ENCODE measurements at places on chromosomes 5 and 9. TPM values are rescaled to one million over a fixed set of nuclear protein-coding genes. Genes with fewer than 3 reads are reported as not detected.

GARIN3 gene
- not detected for total RNA-seq

GPR151 gene
- total RNA-seq = not detected

LRRC19 gene
- not detected for total RNA-seq

STC2 gene
- 6.7 TPM for total RNA-seq

HAPLN1 gene
- total RNA-seq = not detected

SPATA31C1 gene
- total RNA-seq = not detected

DNAH5 gene
- total RNA-seq = not detected

PTCH1 gene
- total RNA-seq = 17.4 TPM

DNA sequence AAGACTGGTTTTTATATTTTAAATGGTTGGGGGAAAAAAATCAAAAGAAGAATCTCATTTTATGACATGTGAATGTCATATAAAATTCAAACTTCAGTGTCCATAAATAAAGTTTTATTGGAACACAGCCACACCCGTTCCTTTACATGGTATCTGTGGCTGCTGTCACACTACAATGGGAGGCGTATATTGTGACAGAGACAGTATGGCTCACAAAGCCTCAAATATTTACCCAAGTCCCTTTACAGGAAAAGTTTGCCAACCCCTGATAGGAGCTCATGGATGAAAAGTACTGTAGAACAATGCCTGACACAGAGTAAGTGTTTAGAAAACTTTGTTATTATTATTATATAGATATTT is 5.2 kb upstream of the DUSP1 start:
- no peaks in the 10 kb centered on the region for H3K36me3 ChIP-seq
- H3K27me3 ChIP-seq = no peaks in the 10 kb centered on the region
- no peak overlapping the region for H3K4me3 ChIP-seq
- DNase-seq = no peak

DNA sequence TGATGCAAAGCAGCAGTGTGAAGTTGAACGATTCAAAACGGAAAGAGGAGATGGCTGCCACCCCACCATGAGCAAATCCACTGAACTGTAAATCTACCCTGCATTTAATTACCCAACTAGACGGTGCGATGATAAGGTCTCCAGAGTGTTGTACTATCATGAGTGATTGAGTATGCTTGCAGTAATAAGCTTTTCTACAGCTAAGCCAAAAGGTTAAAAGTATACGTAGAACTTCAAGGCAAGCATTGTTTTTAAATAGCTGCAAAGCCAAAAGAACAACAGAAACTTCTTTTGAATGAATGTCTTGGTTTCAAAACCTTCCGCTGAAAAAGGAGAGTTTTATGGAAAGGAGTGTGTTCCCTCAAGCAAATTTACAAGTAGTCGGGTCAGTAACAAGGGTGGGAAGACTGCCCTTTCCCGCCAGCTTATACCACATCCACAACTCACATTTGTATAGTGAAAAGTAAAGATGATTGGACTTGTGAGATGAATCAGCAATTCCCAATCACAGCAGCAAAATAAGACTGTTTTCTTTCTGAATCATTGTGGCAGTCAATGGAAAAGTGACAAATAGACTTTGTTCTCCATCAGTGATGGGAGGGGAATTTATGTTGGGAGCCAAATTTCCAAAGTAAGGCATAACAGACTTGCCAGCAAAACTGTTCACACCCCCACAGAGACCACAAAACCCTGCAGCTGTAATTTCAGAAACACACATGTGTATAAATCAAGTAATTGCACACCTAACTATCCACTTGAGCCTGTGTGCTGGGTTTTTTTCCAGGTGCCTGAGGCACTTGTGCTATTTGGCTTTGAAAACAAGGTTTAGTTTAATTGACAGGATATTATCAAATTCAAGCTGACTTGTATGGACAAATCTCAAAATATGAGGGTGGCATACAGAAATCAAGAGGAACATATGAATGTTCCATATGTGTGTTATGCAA is 407.7 kb upstream of the GRAMD2B start:
- no peak overlapping the region for H3K27ac ChIP-seq
- H3K4me1 ChIP-seq = no peaks in the 10 kb centered on the region
- DNase-seq = no peak
- no peak overlapping the region for H3K4me3 ChIP-seq
- no peaks in the 10 kb centered on the region for H3K27me3 ChIP-seq
- no peaks in the 10 kb centered on the region for H3K36me3 ChIP-seq

DNA sequence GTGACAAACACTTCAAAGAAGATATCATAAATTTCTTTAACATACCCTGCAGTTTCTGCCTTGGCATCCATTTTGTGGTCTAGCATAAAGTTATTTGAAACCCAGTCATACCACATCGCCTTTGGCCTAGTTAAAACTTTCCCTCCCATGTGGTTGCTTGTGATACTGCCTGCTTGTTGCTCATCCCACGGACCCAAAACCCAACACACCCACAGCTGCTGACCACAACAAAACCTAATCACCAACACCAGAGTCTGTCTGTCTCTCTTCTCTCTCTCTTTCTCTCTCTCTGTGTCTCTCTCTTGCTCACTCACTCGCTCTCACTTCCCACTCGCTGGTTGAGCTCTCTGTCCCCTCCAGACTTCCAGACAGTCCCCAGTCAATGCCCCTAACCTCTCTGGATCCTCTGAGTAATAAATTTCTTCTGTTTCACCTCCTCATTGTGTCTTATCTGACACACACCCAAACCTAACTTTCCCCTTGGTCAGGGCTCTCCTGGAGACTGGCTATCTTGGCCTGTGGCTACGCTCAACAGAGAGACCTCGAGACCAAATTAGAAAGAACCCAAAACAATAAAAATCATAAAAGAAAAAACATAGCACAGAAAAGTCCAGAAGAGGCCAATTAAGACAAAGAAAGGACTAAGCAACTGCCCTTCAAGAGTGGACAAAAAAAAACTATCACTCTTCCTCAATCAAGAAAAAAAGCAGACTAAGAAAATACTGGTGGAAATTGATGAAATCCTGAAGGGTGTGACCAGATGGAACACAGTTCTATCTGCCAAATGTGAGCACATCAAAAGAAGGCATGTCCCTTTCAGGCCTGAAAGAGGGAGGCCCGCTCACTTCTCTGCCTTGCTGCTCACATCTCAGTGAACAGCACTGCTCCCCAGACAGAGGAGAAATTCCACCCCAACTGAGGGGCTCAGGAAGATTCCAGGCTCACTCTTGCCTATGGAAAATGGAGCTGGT is 41.5 kb downstream of the TTLL11 start:
- peak; percentile 47 for DNase-seq
- H3K27ac ChIP-seq = no peak overlapping the region

DNA sequence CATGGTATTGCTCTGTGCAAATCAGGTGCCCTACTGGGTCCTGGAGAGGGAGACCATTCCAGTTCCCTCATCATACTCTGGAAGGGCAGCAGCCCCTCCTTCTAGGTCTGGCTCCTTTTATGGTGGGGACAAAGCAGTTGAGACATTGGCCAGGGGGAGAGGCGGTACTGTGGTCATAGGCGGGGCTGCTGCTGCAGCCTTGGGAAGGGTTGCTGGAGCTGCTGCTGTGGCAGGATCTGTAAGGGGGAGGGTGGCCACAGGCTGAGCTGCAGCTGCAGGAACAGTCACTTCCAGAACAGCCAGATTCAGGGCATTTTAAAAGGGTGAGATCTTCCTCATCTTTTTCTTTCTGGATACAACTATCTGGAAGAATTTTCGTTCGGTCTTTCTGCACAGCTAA is 233.0 kb upstream of the SGCD start:
- H3K36me3 ChIP-seq = no peaks in the 10 kb centered on the region
- DNase-seq = no peak
- H3K4me1 ChIP-seq = no peaks in the 10 kb centered on the region

GRCh38 chr9:116059466-116059865 is 94.1 kb upstream of the PAPPA start:
- H3K4me3 ChIP-seq = no peak overlapping the region
- DNase-seq = no peak
- H3K27ac ChIP-seq = no peak overlapping the region

DNA sequence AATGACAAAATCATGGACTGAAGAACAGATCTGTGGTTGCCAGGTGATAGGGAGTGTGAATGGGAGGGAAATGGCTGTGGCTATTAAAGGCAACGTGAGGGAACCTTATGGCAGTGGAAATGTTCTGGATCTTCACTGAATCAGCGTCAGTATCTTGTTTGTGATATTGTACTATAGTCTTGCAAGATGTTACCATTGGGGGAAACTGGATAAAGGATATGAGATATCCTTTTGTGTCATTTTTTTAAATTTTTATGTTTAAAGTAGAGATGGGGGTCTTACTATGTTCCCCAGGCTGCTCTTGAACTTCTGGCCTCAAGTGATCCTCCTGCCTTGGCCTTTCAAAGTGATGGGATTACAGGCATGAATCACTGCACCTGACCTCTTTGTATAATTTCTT is 95.5 kb downstream of the RPS23 start:
- no peak overlapping the region for H3K27ac ChIP-seq
- peaks cover 14% of the 10 kb centered on the region for H3K36me3 ChIP-seq
- H3K4me1 ChIP-seq = peaks cover 14% of the 10 kb centered on the region

DNA sequence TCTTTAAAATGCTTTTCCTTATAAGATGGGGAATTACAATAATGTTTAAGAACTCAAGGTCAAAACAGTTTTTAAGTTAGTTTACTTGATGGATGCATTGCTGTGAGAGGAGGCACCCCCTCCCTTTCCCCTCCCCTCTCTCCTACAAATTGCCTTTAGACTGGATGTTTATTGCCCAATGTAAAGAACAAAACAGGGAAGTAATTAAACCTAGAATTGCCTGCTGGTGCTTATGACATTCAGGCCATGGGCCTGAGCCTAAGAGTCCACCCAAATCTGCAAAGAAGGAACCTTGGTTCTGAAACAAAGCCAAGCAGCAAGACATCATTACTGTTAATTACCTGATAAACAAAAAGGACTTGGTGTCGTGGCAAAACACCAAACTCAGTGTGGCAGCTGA is 630.3 kb downstream of the ISL1 start:
- H3K36me3 ChIP-seq = no peaks in the 10 kb centered on the region
- no peak overlapping the region for H3K27ac ChIP-seq

GRCh38 chr5:72557167-72558045 is 50.2 kb upstream of the ZNF366 start:
- H3K36me3 ChIP-seq = no peaks in the 10 kb centered on the region
- no peak overlapping the region for H3K27ac ChIP-seq
- peaks cover 38% of the 10 kb centered on the region for H3K27me3 ChIP-seq
- peak overlapping the region; percentile 6 for H3K4me3 ChIP-seq
- H3K4me1 ChIP-seq = peaks cover 8% of the 10 kb centered on the region

DNA sequence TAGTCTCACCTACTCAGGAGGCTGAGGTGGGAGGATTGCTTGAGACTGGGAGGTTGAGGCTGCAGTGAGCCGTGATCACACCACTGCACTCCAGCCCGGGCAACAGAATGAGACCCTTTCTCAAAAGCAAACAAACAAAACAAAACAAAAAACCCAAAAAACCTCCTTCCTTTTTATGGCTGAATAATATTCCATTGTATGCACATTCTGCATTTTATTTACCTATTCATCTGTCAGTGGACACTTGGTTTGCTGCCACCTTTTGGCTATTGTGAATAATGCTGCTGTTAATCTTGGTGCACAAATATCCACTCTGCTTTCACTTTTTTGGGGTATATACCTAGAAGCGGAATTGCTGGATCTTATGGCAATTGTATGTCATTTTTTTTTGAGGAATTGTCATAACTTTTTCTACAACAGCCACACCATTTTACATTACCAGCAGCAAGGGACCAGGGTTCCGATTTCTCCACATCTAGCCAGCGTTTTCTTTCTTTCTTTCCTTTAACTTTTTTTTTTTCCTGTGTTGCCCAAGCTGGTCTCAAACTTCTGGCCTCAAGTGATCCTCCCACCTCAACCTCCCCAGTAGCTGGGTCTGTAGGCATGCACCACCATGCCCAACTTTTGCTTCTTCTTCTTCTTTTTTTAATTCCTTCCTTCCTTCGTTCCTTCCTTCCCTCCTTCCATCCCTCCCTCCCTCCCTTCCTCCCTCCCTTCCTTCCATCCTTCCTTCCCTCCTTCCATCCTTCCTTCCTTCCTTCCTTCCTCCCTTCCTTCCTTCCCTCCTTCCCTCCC is 30.6 kb downstream of the NKX2-5 start:
- H3K36me3 ChIP-seq = no peaks in the 10 kb centered on the region
- H3K4me3 ChIP-seq = no peak overlapping the region
- peaks cover 38% of the 10 kb centered on the region for H3K27me3 ChIP-seq
- no peak overlapping the region for H3K27ac ChIP-seq
- peaks cover 3% of the 10 kb centered on the region for H3K4me1 ChIP-seq

DNA sequence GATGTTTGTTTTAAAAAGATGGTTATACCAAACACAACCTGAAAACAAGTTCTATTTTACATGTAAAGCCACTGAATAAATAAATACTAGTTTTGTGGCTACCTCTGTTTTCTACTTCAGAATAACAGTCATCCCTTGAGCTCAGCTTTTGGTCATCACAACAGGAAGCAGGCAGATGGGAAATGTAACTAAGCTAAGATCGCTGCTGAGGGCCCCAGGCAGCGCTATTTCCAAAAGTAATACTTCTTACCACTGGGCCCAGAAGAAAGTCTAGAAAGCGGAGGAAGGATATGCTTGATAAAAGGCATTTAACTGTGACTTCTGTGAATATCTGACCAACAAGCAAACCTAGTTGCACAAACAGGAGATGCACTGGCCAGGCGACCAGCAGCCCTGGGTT is 61.4 kb downstream of the SERINC5 start:
- no peaks in the 10 kb centered on the region for H3K27me3 ChIP-seq
- peaks cover 14% of the 10 kb centered on the region for H3K36me3 ChIP-seq
- H3K4me1 ChIP-seq = peaks cover 68% of the 10 kb centered on the region
- H3K27ac ChIP-seq = peak overlapping the region; percentile 96
- DNase-seq = peak; percentile 63

DNA sequence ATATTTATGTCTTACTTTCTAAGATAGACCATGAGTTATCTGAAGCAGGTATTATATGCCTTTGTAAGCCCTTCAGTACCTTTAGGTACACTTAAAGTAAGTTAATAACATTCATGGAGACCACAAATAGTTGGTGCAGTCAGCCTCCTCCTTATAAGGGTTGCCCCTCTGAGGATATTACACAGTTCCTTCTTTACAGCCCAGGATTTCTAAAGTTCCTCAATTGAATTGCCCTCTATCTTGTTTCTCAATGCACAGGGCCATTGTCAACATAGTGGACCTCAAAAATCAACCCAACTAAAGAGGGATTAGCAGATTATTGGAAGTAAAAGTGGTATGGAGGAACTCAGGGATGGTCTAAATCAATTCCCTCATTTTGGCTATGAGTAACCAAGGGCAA is 50.3 kb downstream of the HMHB1 start:
- H3K4me1 ChIP-seq = no peaks in the 10 kb centered on the region
- no peak overlapping the region for H3K4me3 ChIP-seq
- no peak overlapping the region for H3K27ac ChIP-seq
- no peak for DNase-seq
- H3K27me3 ChIP-seq = no peaks in the 10 kb centered on the region

GRCh38 chr9:120872791-120873502 is 4.0 kb downstream of the PHF19 start:
- no peak overlapping the region for H3K4me3 ChIP-seq
- peaks cover 59% of the 10 kb centered on the region for H3K36me3 ChIP-seq
- H3K27me3 ChIP-seq = no peaks in the 10 kb centered on the region
- peak overlapping the region; percentile 93 for H3K27ac ChIP-seq

DNA sequence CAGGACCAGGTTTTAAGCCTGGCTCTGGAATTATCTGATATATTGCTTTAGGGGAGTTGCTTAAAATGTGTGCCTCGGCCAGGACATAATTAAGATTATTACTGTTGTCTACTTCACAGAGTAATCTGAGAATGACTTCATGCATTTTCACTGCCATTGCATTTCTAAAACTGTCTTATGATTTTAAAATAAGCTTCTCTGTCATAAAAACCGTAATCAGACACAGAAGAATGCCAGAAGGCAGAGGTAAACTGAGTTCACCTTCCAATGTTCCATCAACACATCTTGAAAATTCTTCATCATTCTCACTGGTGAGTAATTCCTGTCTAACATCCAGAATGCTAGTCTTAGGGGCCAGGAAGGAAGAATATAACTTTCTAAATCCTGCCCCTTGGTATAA is 47.1 kb downstream of the ISOC1 start:
- no peaks in the 10 kb centered on the region for H3K27me3 ChIP-seq
- H3K36me3 ChIP-seq = no peaks in the 10 kb centered on the region
- no peak for DNase-seq
